ENCODE measurements at places on chromosomes 6 and 20.

DNA sequence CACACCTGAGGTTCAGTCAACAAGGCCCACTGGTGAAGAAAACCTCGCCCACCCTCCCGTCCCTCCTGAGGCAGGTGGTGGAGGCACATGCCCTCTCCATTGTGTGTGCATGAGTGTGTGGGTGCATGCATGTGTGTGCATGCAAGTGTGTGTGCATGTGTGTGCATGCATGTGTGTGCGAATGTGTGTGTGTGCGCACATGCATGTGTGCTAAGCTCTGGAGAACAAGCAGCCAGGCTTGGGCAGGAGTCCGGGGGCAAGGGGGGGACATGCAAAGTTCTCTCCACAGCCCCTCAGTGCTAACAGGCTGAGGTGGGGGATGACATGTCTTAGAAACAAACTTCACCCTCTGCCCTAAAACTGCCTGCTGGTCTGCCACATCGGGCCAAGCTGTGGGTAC is 3.1 kb upstream of the HSPA12B start:
- no peak for DNase-seq

GRCh38 chr6:161257793-161258457 is 15.9 kb downstream of the AGPAT4 start:
- peak; percentile 96 for DNase-seq

- DNase-seq = peak; percentile 35
Observed at GRCh38 chr6:148509119-148509799, 166.6 kb downstream of the SASH1 start.

- DNase-seq = peak; percentile 63
Observed at GRCh38 chr6:56708810-56709597, 66.3 kb upstream of the DST start.

DNA sequence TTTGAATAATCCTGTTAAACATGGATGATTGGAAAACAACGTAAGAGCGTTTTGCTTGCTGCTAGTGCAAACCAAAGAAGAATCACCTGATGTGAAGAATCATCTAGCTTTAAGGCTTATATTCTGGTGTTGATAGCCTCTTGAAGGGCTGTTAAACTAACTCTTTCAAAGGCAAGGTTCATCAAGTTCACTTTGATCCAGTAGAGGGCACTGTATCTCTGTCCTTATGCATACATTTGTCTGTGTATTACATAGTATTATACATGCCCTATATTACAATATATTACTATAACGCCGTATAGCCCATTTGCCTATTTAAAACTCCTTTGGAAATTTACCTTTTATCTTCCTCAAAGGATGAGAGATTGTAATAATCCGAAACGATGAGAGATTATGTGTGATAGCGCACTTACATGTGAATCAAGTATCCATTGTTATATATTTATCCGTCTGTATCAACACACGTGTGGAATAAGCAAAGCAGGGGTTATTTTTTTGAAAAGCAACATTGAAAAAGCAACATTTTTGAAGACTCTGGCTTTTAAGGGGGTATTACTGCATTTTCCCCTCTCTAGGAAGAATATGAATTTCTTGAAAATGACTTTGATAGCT is 50.8 kb upstream of the NRN1 start:
- peak; percentile 54 for DNase-seq

- DNase-seq = peak; percentile 73
Observed at GRCh38 chr20:1185790-1186334, 1.1 kb upstream of the TMEM74B start.

DNA sequence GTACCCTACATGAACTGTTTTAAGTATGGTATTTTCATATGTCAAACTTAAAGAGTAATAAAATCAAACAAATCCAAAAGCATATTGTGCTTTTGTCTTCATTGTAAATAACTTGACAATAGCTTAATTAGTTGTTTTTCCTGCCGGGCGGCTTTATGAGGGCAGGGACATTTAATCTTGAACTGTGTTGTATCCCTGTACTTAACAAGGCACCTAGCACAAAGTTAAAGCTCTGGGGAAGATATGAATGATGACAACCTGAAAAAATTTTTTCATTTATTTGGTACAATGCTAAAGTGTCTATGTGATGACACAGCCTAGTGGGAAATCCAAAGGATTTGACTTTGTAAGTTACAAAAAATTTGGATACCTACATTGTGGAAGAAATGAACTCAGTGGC is 502 bp upstream of the HACE1 start:
- no peak for DNase-seq

- no peak for DNase-seq
Observed at GRCh38 chr6:15839969-15840541, 177.2 kb upstream of the DTNBP1 start.

GRCh38 chr6:128767705-128768104 is 115.2 kb upstream of the LAMA2 start:
- no peak for DNase-seq

DNA sequence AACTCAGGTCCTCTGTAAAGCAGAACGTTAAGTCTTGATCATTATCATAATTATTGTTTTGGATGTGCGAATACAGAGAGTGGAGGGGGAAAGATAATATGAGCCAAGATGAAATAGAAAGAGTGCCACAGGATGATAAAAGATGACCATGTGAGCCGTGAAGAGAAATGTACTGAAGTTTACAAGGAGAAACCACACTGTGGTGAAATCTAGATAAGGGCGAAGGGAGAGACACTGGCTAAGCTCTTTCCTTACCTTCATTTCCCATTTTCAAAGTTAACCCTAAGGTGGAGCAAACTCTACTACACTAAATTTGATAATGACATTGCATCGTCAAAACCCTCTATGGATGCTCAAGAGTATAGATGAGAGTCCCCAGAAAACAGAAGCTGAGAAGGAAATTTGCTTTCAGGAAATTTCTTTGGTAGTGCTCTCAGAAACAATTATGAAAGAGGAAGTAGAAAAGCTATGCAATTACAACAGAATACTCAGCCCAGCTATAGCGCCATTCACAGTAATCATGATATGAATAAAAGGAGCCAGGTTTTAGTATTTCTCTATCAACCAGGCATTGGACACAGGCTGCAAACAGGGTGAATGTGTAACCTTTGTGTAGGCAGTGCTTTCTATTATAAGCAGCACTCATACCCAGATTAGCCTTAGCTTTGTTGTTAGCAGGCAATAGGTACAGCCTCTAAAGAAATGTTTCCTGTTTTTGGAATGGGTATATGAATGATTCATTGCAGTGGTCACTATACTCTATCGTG is 1080.7 kb downstream of the GRIK2 start:
- DNase-seq = no peak

DNA sequence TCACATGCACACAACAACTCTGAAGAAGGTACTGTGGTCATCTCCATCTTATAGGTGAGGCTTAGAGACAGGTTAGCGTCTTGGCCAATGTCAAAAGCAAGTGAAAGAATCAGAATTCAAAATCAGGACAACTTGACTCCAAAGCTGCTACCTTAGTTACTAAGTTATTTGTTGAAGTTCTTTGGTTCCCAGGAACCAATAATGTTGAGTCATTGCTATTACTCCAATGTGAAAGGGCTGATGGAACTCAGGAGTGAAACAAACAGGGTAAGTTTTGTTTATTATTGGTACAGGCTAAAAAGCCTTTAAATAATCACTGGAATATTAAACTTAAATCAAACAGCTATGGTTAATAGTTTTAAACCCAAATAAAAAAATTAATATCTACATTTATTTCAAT is 111.1 kb downstream of the PDSS2 start:
- DNase-seq = no peak

GRCh38 chr20:46099491-46100287 is 9.9 kb upstream of the NCOA5 start:
- DNase-seq = peak; percentile 22

Measured in Daoy (cell line).